Head of caudate nucleus (tissue), 42 donors: ENCODE measurements at places on chromosomes 5 and 9.

DNA sequence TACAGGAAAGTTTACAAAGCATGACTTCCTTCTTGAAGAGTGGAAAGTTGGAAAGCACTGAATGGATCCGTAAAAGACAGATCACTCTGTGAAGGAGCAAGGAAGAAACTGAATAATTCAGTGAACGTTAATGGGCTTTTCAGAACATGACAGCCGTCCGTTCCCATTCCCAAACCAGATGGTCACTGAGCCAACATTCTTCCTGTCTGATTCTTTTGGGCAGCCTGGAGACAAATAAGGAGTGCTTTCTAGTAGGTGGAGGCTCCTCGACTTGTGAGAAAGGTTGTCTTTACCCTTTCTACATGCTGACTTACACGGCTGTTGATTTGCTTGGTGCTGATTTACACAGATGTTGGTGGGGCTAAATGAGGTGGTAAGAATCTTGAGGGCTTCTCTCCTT lies 51.0 kb upstream of the PAPPA start:
- no peak for DNase-seq

DNA sequence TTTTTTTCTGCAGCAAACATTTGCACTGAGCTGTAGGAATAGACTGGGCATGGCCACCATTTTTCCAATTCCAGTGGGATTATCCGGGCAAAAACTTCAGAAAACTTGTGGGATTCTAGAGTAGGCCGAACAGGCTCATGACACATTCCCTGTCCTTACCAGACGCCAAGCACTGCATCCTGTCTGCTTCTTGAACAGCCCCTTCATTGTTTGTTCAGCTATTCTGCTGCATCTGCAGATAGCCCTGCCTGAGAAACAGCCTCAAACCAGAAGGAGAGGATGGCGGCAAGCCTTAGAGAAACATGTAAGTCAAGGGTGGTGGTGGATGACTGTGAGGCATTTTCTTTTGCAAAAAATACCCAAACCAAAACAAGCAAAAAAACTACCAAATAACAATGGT lies 111.8 kb upstream of the NTRK2 start:
- DNase-seq = peak; percentile 12

- no peak for DNase-seq
Observed at GRCh38 chr5:157130925-157131324, 11.7 kb downstream of the MED7 start.

DNA sequence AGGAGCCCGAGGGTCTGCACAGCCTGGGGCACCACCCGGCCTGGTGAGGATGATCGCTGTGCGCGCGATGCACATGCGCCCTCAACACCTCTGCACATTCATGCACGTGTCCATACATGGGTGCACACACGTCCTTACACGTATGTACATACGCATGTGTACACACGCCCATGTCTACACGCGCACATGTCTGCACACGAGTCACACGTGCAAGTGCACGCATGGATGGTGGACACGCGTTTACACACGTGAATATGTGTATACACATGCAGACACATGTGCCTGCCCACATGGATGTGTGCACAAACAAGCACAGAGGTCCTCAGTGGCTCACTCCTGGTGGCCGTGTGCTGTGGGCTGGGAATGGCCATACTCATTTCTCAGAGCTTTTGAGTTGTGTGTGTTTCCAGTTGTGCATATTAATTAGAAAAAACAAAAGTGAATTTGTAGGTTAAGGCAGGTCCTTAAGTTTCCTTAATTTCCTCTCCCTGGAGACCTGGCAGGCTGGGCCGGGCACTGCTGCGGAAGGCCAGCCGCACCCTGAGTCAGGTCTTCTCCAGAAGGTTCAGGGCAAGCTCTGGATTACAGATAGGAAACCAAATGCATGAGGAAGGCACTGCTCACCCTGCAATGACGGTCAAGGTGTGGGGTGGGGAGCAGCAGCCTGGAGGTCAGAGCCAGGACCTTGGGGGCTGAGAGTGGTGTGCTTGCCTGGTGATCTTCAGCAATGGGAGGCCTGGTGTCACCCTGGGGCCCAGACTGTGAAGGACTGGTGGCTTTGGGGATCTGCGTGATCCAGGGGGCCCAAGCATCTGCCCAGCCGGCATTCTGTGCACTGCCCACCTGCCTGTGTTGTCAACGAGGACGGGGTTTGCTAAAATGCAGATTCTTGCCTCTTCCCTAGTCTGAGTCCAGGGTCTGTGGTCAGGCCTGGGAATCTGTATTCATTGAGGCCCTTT lies 1.3 kb upstream of the RNU6ATAC start:
- peak; percentile 56 for DNase-seq

- DNase-seq = no peak
Observed at GRCh38 chr5:7706256-7706655, 144.7 kb downstream of the CFAP90 start.

DNA sequence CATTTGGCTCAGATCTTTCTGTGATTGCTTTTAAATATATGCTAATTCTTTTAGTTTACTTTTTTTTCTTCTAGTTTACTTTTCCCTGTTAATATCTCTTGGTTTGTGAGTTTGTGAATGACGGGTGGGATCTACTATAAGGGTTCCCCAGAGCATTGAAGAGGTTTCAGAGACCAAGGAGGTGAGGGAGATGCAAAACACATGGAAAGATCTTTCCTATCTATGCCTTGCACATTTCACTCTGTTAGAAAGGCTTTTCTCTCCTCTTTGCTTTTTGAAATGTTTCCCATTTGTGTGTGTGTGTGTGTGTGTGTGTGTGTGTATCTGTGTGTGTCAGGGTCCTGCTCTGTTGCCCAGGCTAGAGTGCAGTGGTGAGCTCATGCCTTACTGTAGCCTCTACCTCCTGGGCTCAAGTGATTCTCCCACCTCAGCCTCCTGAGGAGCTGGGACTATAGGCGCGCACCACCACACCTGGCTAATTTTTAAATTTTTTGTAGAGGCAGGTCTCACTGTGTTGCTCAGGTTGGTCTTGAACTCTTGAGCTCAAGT lies 50.7 kb downstream of the CNTLN start:
- DNase-seq = no peak

DNA sequence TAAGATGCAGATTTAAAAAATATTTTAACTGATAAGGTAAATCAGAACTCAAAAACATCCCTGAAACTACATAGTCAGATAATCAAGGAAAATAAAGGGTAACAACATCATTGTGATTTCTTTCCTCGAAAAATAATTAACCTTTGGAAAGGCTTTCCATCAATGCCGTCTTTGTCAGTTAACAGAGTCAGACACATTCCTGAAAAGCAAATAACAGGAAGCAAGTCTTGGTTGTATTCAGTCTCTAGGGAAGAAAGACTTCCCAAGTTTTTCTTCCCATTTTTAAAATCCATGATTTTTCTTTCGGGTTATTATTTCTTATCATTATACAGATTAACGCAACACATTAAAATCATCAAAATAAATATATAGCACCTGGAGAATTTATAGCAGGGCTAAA lies 256.4 kb upstream of the CDH6 start:
- no peak for DNase-seq

DNA sequence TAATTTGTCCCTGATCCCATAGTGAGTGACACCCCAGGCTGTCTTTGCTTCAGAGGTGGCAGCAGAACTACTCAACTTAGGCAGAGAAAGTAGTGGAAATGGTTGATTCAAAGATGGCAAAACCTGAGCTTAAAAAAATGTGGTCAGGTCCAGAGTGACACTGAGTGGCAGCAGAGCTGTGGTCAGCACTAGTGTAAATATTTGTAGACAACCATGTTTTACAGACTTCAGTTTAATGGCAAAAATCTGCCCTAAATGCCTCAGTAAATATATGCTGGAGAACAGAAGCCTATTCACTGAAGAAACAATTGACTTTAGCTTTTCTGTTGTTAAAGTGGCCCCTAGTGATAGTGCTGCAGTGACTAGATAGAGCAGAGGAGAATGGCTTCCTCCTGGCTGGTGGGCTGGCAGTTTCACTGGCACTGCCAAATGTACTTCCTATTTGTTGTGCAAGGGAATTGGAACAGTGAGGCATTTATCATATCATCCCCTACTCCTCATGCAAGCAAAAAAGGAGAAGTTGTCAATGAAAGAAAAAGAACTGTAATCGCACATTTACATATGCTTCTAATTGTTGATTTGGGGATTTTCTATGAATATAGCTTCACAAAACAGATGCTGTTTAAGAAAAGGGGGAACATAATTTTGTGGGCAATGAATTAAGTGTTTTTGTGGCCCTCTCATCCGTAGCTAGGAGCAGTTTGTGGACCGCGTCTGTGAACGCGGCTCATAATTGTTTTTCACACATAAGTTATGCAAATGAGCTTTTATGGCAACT lies 12.0 kb downstream of the PBX3 start:
- DNase-seq = peak; percentile 75

- no peak for DNase-seq
Observed at GRCh38 chr9:130846487-130847305, 11.6 kb downstream of the ABL1 start.

GRCh38 chr9:131306397-131307004 lies 17.0 kb downstream of the PLPP7 start:
- DNase-seq = no peak

GRCh38 chr9:89445801-89446251 lies 52.1 kb downstream of the SEMA4D start:
- DNase-seq = no peak

GRCh38 chr5:168282120-168282519 lies 9.3 kb upstream of the WWC1 start:
- no peak for DNase-seq

- DNase-seq = no peak
Observed at GRCh38 chr5:125037020-125037419, 290.6 kb upstream of the ZNF608 start.

DNA sequence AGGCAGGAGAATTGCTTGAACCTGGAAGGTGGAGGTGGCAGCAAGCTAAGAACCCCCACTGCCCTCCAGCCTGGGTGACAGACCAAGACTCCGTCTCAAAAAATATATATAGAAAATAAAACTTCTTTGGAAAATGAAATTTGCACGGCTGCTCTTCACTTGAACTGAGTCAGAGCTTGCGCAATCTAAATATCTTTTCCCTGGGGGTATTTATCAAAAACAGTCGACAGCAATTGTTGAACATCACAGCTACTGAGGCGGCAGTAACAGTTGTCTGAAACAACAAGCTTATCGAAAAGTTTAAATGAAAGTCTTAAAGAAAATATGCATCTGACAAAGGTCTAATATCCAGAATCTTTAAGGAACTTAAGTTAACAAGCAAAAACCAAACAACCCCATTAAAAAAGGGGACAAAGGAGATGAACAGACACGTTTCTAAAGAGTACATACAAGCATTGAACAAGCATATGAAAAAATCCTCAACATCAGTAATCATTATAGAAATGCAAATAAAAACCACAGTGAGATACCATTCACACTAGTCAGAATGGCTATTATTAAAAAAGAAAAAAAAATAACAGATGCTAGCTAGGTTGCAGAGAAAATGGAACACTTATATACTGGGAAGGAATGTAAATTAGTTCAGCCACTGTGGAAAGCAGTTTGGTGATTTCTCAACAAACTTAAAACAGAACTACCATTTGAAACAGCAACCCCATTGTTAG lies 153.6 kb upstream of the CDH9 start:
- DNase-seq = no peak

- DNase-seq = no peak
Observed at GRCh38 chr5:54528633-54529209, 11.2 kb downstream of the SNX18 start.

DNA sequence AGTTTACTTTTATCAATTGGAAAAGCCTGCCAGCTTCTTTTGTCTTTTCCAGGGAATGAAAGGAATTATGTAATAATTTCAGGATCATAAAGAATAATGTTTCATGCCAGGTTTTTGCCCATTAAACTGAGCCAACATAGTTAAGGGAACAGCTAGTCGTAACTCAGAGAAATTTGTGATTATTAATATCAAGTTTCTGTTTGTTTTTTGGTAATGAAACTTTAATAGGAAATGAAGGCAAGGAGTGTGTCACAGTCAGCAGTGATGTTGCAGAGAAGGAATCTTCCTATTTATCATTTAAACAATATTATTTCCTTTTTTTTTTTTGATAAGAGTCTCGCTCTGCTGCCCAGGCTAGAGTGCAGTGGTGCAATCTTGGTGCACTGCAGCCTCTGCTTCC lies 10.7 kb downstream of the NFIL3 start:
- no peak for DNase-seq

GRCh38 chr9:21974722-21975409 lies 19.3 kb downstream of the CDKN2A start:
- peak; percentile 34 for DNase-seq

GRCh38 chr5:151480384-151481293 lies 33.2 kb downstream of the SLC36A1 start:
- DNase-seq = peak; percentile 55

- no peak for DNase-seq
Observed at GRCh38 chr5:73743161-73743560, 117.2 kb downstream of the ARHGEF28 start.

- DNase-seq = no peak
Observed at GRCh38 chr5:116492016-116492623, 82.5 kb downstream of the SEMA6A start.

DNA sequence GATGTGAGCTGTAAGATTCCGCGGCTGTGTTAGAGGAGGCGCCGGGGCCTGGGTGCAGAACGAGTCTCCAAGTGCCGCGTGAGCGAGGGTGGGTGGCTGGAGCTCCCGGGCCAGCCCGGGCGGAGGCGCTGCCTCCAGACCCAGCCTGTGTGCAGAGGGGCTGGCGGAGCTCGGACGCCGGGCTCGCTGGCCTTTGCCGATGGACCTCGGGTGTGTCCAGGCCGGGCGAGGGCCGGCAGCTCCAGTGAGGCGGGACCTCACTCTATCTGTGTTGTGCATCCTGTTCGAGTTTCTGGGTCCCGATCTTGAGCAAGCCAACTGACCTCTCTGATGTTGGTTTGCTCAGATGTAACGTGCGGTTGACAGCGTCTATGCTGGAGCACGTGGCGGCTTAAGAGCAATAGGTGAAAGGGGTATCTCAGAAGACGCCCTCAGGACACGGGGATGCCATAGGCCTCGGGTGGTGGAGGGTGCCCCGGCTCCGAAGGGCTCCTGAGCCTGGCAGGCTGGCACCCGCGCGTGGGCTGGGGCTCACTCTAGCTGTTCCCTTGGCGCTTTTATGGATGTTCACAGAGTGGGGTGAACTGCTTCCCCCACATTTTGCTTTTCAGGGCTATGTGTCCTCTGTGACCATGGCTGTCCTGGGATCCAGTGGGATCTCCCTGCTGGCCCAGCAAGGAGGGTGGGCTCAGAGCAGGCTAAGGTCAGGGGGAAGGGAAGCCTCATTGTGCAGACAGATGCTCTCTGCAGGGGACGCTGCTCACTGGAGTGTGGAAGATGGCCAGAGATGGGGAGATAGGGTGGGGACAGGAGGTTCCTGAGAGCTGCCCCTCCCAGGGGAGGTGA lies 69.8 kb downstream of the MRPL36 start:
- DNase-seq = peak; percentile 30

- no peak for DNase-seq
Observed at GRCh38 chr5:6059137-6059800, 319.1 kb downstream of the MED10 start.

- no peak for DNase-seq
Observed at GRCh38 chr5:142845402-142845921, 75.3 kb downstream of the ARHGAP26 start.

- DNase-seq = no peak
Observed at GRCh38 chr9:4706971-4707622, 27.7 kb downstream of the CDC37L1 start.

GRCh38 chr5:109805883-109806282 lies 116.2 kb downstream of the MAN2A1 start:
- DNase-seq = no peak
